ENCODE measurements at places on chromosomes 5 and 9.
A peak's percentile ranks its signal among the peaks of the same experiment; 100 is the strongest.

GRCh38 chr9:89825669-89826068 is 220.9 kb downstream of the GADD45G start:
- no peak for DNase-seq

DNA sequence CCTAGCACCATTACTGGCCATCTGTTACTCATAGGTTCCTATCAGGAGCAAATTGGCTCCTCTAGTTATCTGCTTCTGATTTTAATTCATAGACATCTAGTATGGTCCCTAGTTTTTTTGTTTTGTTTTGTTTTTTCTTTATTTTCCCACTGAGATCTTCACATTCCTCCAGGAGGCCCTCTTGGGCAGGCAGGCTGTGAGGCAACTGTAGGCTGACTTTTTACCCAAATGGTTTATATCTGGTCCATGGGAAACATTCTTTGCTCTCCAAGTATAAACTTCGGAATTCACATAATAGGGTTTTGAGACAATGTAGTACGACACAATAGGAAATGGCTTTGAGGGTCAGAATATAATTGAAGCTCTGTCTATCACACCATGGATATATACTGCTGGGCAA is 250.9 kb upstream of the DAB2 start:
- no peak for DNase-seq

DNA sequence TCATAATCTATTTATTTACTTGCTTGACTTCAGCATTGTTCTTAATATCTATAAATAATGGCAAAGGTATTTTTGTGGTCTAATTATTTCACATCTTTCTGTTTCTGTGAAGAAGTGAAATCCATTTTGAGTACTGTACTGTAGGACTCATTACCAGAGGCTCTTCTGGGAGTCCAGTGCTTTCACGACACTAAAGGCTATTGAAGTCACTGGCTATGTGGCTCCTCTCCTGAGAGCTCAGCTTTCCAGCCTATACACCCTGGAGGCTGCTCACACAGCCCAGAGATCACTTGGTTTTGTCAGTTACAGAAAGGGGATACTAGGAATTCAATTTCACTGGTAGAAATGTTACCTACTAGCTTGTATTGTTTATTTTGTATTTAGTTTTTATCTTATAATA is 547.3 kb downstream of the TAF11L14 start:
- no peak for DNase-seq

DNA sequence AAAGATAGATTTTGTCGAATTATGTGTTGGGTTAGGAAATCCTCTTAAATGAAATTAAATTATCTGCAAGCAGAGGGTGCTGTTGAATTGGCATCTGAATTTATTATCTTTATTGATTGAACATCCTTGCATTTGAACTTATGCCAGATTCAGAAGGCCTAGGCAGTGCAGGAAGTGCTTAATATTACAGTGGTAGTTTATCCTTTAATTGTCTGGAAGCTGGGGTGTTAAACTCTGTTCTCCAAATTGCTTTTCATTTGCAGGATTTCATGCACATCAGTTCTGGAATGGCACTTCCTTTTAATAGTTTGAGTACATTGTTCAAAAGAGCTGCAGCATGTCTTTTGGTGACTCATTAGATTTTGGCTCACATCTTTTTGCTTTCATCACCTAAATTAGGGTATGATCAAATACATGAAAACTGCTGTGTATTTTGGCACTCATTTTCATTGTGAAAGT is 186.3 kb downstream of the KDM4C start:
- DNase-seq = peak; percentile 51

GRCh38 chr5:17799521-17799920 is 165.3 kb downstream of the TAF11L14 start:
- no peak for DNase-seq

- peak; percentile 41 for DNase-seq
Observed at GRCh38 chr9:120841930-120842684, 615 bp downstream of the PSMD5 start.

GRCh38 chr5:67380431-67380830 is 183.8 kb upstream of the CD180 start:
- no peak for DNase-seq

DNA sequence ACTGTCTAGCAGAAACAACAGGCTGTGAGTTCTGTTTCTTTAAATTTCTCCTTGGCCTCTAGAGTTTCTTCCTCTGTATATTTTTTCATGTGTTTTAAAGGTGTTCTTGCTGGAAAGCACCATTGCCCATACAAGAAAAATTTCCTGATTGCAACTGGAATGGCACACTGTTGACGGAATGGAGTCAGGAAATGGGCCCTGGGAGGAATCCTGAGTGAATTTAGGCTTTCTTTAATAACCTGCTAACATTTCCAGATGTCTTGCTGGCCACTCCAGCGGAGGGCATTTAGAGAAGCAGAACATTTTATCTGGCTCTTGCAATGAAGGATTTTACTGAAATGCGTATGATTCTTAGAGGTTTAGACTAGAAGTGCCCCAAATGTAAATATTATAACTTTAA is 736.3 kb downstream of the TAF11L14 start:
- DNase-seq = no peak

- DNase-seq = peak; percentile 61
Observed at GRCh38 chr5:100777680-100778300, 125.3 kb downstream of the ST8SIA4 start.

- DNase-seq = no peak
Observed at GRCh38 chr5:73472116-73472515, 23.5 kb upstream of the FOXD1 start.

GRCh38 chr9:99916650-99917049 is 10.2 kb downstream of the STX17 start:
- DNase-seq = no peak

- DNase-seq = no peak
Observed at GRCh38 chr9:89871871-89872331, 267.1 kb downstream of the GADD45G start.

- no peak for DNase-seq
Observed at GRCh38 chr5:158534203-158534602, 565.5 kb downstream of the EBF1 start.

DNA sequence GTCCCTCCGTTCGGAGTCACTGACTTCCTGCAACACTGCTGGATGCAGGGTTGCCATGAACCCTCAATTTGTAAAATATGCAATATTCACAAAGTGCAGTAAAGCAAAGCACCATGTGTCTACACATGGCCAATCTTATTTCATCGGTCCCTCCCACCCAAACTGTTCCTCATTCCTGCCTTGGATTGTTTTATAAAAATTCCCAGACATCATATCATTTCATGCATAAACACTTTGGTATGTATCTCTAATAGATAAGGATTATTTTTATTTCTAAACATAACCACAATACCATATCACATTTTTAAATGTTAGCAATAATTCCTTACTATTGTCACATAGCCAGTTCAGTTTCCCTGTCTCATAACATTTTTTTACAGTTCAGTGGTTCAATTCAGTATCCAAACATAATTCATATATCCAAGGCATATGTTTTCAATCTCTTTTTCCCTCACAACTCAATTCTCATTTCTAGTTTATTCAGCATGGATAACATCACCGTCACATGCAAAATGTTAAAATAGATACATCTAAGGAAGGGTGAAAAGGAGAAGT is 82.0 kb upstream of the PCAT7 start:
- DNase-seq = peak; percentile 16

- DNase-seq = no peak
Observed at GRCh38 chr5:35608881-35609779, 8.5 kb upstream of the SPEF2 start.

DNA sequence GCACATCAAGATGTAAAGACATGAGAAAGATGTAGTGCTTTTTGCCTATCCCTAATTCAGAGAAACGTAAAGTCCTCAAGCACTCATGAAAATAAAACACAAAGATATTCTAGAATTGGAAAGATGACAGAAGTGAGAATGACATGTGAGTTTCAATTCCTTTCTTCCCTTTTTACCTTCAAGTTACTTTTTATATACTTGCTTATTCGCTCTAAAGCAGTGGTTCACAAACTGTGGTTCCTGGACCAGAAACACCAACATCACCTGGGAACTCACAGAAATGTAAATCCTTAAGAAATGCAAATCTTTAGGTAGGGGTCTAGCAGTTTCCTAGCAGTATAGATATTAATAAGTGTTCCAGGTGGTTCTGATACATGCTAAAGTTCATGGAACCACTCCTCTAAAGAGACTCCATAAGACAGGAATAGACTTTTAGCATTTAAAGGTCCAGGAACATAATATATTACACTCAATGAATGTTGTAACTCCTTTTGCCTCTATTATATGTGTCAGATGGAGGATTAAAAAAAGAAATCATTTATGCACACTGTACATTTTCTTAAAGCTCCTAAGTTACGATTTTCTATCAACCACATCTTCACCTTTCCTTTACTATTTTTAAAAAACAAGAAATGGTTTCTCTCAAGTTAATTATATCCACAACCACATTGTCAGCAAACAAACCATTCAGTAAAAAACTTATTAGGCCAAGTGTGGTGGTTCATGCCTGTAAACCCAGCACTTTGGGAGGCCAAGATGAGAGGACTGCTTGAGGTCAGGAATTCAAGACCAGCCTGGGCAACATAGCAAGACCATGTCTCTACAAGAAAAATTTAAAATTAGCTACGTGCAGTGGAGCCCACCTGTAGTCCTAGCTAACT is 39.9 kb downstream of the ERP44 start:
- no peak for DNase-seq

DNA sequence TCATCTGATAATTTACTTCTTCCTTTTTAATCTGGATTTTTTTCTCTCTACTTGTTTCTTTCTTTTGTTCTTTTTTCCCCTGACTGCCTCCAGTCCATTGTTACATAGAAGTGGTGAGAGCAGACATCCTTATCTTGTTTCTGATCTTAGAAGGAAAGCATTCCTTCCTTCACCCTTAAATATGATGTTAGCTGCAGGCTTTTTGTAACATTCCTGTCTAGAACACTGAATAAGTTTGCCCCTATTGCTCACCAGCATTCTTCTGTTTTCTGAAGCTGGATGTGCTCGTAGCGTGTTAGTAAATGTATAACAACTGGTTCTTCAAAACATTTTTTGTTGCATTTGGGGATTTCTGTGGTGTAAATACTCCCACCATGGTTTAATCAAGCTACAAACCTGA is 136.7 kb upstream of the NFIL3 start:
- peak; percentile 59 for DNase-seq

GRCh38 chr5:1493413-1493812 is 30.3 kb downstream of the LPCAT1 start:
- DNase-seq = no peak

- DNase-seq = no peak
Observed at GRCh38 chr9:35690294-35690613, 529 bp upstream of the TPM2 start.

GRCh38 chr9:112487008-112487798 is 576 bp downstream of the KIAA1958 start:
- peak; percentile 69 for DNase-seq

DNA sequence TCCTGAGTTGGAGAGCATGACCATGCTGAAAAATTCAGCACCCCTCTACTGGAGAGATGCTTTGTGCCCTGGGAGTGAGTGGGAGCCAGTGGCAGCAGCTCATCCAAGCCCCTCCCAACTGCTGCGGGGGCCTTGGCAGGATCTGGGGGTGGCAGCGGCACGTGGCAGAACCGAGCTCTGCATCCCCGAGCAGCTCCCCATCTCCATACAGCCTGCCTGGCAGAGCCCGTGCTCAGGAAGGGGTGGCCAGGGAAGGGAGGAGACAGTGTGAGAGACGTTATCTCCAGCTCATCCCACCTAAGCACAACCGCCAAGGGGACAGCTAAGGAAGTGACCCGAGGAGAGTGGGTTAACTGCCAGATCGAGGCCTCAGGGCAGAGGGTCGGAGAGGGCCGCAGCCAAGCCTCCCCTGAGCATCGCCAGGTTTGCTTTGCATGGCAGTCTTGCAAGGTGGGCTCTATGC is 17.2 kb upstream of the DPM2 start:
- no peak for DNase-seq

DNA sequence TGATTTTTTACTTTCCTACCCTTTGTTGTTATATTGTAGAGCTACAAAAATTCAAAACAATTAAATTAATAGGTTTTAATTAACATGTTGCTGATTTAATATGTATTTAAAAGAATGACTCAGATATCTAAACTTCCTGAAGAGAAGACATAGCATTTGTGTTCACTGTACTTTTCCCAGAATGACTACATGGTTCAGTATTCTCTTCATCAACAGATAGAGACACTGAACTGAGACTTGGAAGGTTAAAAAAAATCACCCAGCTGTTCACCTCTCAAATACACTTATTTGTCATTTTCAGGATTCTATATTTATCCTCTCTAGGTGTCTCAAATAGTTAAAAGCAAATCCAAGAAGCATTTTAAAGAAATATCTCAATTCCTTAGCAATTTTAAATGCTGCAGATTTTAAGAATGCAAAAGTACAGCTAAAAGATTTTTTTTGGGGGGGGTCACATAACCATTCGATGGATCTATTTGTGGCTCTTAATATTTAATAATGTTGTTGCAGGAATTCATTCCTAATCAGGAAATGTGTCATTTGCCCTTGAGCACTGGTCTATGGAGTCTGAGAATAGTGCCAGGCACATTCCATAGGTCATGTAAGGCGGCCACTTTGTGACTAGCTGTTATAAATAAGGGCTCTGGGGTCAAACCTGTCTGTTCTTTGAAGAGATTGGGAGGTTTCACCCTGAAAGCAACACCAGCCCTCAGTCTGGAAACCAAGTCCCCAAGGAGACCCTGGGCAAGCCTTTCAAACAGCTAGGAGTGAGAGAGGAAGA is 463.1 kb downstream of the NR2F1-AS1 start:
- no peak for DNase-seq

GRCh38 chr5:113804264-113804663 is 290.8 kb downstream of the YTHDC2 start:
- no peak for DNase-seq

GRCh38 chr9:21670374-21670773 is 132.1 kb upstream of the MTAP start:
- no peak for DNase-seq

- peak; percentile 86 for DNase-seq
Observed at GRCh38 chr9:113590991-113591898, 127.7 kb downstream of the RGS3 start.

DNA sequence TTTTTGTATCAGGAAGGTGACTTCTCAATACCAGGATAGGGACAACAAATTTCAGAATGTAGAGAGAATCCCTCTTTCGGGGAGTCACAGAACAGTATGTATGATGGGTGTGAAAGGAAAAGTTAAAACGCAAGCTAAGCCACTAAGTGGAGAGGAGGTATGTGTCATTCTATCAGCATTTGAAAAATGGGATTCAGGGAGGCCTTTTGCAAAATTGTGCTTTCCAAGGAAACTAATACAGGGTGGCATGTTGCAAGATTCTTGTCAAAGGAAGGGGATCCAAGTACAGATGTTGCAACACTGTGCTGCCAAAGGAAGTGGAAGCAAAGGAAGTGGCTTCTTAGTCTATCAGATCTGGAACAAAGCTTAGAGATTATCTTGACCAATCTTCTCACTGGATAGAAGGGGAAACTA is 12.6 kb upstream of the TNIP1 start:
- peak; percentile 86 for DNase-seq

DNA sequence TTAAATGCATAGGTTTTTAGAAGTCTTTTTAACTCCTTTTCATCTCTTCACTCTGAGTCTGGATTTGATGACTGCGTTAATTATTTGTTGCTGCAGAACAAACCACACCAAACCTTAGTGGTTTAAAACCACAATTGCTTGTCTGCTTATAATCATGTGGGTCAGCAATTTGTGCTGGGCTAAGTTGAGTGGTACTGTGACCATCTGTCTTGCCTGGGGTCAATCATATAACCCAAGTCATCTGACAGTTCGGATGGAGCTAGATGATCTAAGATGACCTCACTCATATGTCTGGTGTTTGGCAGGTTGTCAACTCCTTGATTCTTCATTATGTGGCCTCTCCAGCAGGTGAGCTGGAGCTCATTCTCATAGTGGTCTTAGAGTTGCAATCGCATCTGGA is 219.1 kb upstream of the ELAVL2 start:
- no peak for DNase-seq

- no peak for DNase-seq
Observed at GRCh38 chr5:9953691-9954090, 296.0 kb downstream of the ATPSCKMT start.
